Stimulated activated CD4-positive, alpha-beta T cell treated with anti-CD3 and anti-CD28 coated beads, Interleukin-12 subunit alpha, Interleukin-12 subunit beta, amount 100 ng/mL, for 48 hours (primary cell): ENCODE measurements at places on chromosomes 3 and 15.

- DNase-seq: no peak
Measured at GRCh38 chr3:183584246-183584913, 28.9 kb upstream of the KLHL6 start.

- DNase-seq: no peak
Measured at GRCh38 chr3:150623945-150624344, 20.8 kb downstream of the SELENOT start.

DNA sequence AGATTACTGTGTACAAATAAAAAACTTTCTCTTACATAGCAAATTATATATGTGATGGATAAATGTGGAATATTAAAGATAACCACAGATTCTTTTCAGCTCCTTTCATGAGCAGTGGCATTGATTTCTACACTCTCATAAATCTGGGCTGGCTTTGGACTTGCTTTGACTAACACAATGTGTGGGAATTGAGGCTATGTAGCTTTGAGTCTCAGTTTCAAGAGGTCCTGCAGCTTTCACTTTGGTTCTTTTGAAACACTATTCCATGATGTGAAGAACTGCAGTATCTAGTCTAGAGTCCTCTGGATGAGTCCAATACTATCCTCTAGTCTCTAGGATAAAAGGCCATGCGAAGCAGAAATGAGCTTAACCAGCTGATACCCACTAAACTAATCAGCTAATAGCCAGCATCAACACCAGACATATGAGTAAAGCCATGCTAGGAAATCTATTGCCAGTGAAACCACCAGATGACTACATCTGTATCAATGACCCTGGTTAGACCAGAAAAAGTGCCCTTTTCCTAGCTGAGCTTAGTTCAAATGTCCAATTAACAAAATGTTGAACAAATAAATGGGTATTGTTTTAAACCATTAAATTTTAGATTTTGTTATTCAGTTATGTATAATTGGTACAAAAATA, 274.9 kb upstream of the ZPLD1 start:
- no peak for DNase-seq

DNA sequence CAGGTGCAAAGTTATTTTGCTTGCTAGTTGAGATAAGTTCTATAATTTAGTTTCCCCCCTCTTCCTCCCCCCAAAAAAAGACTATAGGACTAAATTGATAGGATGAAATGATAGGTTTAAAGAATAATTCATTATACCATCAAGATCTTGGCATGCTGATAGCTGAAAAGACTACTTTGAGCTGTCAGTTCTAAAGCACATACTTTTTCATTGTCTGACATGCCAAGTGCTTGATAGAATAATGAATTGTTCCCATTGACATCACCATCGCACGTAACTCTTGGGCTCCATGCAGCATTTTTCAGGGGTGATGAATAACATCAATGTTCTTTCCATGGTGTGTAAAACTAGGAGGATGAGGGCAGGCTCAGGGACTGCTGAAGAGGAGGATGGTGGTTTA, 32.3 kb upstream of the TAFA4 start:
- DNase-seq: no peak
